ENCODE measurements at places on chromosomes 12 and 14.
A peak's percentile ranks its signal among the peaks of the same experiment; 100 is the strongest.

- no peak for DNase-seq
Observed at GRCh38 chr12:4006743-4007142, 133.5 kb upstream of the PARP11 start.

GRCh38 chr14:53214384-53214783 lies 61.3 kb upstream of the DDHD1 start:
- peak; percentile 39 for DNase-seq

- no peak for DNase-seq
Observed at GRCh38 chr12:78952552-78952929, 88.0 kb downstream of the SYT1 start.

DNA sequence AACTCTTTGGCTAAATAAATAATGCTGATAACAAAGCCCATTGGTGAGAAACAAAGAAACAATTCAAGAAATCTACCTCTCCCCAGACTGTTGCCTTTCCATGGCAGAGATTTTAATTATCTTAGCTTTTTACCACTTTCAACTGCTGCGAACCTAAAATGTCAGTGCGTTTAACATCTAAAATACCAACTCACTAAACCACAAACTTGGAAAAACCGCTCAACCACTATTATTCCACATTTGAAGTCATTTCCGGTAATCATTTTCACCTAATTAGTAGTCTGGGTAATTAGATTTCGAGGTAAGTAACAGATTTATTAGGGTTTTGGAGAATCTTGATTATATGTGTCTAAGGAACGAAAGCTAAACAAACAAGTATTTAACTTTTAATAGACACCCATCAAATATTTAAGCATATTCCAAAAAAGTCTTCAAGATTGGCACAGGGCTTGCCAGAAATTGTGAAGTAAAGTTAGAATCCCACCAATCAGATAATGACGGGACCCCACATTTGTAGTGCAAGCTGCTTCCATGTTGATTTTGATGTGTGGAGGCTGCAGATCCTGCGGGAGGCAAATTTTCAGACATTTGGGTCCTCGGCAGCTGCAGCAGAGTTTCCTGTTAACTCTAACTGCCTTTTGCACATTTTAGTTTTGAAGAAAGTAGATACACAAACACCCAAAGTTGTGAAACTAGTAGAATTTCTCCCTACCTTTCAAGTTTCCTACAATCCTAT lies 4.1 kb downstream of the OTX2 start:
- peak; percentile 58 for DNase-seq

DNA sequence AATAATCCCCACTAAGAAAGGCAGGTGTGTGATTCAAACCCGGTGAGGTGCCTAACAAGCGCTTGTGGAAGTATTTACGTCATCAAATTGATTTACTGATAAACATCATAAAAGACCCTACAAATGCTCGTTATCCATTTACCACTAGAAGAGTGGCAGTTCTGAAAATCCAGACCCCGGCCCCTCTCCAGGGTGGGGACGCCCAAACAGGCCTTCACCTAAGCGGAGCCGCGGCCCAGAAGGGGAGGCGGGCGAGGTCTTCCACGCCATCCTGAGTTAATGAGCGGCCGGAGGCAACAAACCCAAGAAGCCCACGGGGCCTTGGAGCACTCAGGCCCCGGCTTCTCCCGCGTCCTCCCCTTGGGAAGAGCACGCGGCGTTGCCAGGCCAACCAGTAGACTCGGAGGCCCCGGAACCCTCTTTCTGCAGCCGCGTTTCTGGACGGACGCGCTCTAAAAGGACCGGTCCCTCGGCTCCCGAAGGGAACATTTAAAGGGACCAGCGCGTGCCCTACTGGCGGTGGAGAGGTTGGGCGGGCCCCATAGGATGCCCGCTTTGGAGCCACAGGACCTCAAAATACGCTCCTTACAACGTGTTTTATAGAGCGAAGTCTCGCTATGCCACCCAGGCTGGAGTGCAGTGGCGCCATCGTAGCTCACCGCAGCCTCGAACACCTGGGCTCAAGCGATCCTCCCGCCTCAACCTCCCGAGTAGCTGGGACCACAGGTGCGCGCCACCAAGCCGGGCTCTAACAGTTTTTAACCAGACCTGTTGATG lies 3.5 kb downstream of the PTPN21 start:
- DNase-seq: peak; percentile 77

GRCh38 chr14:105351920-105352851 lies 37.6 kb downstream of the PACS2 start:
- peak; percentile 86 for DNase-seq

GRCh38 chr14:37709419-37710195 lies 114.2 kb downstream of the TTC6 start:
- DNase-seq: no peak

DNA sequence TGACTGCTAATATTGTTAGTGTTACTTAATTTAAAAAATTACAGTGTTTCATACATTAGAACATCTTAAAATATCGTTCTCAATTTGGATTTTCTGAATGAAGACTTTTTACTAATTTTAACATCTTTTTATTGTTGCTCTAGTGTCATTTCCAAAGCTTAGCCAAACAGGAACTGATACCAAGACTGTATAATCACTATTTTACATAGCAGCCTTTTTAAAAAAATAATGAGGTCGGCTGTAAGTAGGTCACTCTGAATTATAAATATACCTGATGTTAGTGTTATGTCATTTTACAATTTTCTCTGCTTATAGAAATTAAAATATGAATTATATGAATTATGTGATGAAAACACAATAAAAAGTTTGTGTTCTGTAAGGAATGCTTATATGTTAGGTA lies 321.5 kb downstream of the TMEM117 start:
- no peak for DNase-seq

GRCh38 chr12:68611094-68611805 lies 551 bp downstream of the RAP1B start:
- DNase-seq: peak; percentile 84

DNA sequence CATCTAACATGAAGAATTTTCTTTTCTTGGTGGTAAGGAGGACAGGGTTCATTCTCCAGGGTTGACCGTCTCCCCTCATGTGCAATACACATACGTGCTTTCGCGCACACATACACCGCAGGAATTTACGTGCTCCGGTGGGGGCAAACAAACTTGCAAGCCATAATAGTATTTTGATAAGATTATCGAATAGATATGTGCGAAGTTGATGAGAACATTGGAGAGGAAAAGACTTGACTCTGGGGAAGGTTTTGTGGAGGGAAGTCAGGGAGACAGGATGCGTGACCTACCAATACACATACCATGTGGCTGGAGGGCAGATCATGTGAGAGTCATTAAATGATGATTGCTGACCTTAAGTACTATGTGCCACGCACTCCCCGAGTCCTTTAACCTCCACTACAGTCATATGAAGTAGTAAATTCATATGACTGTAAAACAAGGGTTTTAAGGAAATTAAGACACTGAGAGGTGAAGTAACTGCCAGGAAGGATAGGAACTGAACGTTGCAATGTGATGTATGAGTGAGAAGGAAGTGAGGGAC lies 921 bp downstream of the RAD51B start:
- DNase-seq: peak; percentile 2

- no peak for DNase-seq
Observed at GRCh38 chr12:49552014-49552413, 13.2 kb downstream of the KCNH3 start.
